ENCODE measurements at places on chromosomes 4 and X. TPM values are rescaled to one million over a fixed set of nuclear protein-coding genes. Genes with fewer than 3 reads are reported as not detected.
A peak's percentile ranks its signal among the peaks of the same experiment; 100 is the strongest.

- no peak for DNase-seq
Observed at GRCh38 chr4:84317513-84317912, 181.6 kb downstream of the NKX6-1 start.

RHOXF2B gene
- total RNA-seq: not detected

DNA sequence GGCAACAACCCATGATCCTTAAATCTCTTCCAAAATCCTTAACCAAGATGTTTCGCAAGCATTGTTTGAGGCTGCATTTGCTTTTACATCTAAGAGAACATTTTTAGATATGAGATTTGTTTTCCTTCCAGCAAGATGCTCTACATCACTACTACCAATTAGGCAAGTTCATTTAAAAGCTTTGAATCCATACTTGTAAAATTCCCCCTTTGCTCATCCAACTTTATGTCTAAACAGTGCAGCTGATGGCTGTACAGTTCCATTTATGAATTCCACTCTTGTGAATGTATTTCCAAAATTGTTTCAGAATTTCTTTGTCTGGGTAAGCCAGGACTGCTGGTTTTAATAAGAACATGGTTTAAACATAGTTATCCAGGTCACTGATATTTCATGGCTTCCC lies 31.5 kb downstream of the RAI2 start:
- no peak for DNase-seq

DNA sequence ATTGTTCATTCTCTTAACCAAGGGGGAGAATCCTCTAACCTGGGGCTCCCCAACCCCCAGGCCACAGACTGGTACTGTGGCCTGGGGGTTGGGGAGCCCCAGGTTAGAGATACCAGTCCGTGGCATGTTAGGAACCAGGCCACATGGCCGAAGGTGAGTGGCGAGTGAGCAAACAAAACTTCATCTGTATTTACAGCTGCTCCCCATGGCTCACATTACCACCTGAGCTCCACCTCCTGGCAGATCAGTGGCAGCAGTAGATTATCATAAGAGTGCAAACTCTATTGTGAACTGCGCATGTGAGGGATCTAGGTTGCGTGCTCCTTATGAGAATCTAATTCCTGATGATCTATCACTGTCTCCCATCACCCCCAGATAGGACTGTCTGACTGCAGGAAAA lies 957.2 kb upstream of the PRKX start:
- no peak for DNase-seq

VSIG4 gene
- total RNA-seq: 72.8 TPM

GRCh38 chrX:10554612-10555270 lies 65.6 kb downstream of the MID1 start:
- no peak for DNase-seq

DNA sequence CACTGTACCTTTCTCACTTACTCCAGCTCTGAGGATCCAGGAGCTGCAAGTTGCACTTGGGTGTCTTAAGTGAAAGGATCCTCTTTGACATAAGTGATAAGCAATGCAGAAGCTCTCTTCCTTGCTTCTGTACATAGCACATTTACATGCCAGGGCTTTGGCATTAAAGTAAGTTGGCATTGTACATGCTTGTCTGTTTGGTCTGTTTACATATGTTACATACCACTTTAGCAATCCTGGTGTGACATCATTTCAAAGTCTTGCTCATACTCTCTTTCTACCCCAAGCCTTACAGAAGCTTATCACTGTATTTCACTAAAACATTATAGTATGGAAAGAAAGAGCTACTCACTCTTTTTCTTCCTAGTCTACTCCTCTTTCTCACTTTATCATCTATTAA lies 2548.3 kb downstream of the ARAP2 start:
- no peak for DNase-seq

TLR6 gene
- total RNA-seq: 6.0 TPM

GRCh38 chrX:100710816-100711215 lies 21.1 kb downstream of the SYTL4 start:
- no peak for DNase-seq

DNA sequence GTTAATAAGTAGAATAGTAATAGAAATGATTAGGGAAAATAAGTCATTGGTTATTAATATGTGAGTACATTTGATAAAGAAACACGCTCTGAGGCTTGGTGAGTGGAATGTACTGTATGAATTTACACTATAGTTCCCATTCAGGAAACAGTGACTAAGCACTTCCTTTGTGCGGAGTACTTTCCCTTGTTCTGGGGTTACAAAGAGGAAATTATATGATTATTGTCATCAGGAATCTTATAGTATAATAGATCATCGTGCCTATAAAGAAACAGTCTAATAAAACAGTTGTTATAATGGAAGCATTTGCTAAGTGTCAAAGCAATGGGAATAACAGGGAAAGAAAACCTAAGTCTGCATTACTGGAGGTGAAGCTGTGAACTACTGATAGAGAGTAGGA lies 138.0 kb downstream of the RPA4 start:
- DNase-seq: no peak

MCTS1 gene
- 24.2 TPM for total RNA-seq

DNA sequence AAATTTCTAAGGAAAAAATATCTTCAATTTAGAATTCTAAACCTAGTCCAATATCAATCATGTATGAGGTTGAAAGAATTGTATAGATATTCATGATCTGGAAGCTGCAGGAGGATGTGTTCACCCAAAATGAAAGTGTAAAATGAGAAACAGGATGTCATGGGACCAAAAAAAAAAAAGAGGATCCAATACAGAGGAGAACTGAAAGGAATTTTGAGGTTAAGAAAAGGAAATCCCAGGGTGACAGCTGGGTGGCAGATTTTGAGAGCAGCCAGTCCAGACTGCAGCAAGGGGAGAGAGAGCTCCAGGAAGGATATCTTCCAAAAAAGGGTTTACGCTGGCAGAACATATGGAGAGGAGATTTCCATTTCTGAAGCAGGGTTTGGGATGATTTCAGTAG lies 38.9 kb downstream of the TLR10 start:
- no peak for DNase-seq

DNA sequence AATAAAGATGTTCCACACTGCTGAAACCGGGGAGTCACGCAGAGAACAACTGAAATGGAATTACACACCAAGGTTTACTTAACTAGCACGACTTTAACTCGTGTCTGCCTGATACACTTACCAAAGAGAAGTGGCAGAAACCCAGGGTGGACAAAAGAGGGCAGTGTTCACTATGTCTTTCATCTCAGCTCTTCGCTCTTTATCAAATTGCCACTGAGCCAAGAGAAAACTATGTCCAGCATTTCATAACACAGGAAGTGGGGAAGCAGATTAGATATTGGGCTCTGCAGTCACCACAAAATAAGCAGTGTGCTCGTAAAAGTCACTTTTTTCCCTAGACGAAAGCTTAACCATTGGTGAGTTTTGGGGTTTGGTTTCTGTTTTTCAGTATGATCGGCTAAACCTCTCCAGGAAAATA lies 155.7 kb downstream of the CHIC2 start:
- no peak for DNase-seq

DNA sequence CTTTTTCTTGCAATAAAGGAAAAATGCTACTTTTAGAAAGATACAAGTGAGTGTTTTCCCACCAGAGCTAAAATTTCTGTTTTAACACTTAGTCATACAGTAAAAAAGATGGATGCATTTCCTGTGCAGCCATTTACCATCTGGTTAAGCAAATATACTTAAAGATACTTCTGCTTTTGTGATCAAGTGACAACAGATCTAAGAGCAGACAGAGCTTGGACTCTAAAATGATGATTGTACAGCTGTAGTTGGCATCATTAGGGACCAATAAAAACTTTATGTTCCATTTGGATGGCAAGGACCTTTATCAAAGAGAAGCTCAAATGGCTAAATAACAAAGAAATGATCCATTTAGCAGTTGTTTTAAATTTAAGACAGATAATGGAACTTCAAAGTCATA lies 270.8 kb downstream of the FSTL5 start:
- DNase-seq: no peak

DNA sequence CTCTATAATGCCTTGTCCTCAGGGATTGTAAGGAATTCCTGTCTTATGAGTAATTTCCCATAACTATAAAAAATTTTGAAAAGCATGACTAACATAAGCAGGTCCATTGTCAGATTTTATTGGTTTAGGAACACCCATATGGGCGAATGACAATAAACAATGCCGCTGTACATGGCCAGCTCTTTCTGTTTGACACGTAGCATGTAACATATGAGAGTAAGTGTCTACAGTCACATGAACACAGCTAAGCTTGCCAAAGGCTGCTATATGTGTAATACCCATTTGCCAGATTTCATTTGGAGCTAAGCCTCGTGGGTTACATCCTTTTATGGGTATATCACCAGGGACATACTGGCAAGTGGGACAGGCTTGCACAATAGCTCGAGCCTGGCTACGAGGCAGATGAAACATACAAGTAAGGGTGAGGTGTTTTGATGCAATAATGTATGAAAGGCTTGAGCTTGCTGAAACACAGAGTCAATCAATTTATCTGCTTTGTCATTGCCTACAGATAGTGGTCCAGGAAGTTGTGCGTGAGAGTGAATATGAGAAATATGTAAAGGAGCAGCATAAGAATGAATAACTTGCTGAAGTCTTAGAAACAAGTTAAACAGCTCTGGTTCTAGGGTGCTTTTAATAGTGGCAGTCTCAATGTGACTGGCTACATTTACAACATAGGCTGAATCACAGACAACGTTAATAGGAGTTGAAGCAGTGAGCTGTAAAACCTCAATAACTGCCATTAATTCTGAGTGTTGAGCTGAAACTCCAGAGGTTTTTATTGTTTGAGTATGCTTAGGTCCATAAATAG lies 67.4 kb upstream of the UGT2B10 start:
- no peak for DNase-seq

DNA sequence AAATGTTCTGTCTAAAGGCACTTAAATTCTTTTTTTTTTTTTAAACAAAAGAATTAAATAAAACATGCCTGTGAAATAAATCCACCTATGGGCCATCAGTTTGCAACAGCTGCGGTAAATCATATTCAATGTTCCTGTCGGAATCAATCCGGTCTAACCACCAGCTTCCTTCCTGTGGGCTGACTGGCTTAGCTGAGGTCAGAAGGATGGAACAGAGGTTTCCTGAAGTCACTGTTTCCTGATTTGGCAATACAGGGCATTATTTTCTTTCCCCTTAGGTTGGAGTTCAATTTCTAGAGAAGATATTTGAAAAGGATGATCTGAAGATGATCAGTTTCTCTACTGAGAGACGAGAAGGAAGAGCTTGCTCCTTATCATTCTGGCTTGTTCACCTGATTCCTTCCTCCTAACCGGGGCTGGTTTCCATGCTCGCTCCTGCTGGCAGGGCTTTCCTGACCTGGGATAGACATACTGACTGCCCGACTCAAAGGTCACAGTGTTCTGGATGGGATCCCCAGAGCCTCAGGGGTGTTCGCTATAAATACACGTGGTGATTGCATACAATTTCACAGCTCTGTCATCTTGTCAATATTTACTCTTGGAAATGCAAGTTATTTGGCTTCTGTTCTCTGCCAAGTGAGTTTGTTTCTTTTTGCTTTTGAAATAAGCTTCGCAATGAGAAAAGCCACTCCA lies 21.7 kb downstream of the PDLIM3 start:
- no peak for DNase-seq

GRCh38 chrX:22396408-22396807 lies 123.7 kb downstream of the CBLL2 start:
- no peak for DNase-seq

DNA sequence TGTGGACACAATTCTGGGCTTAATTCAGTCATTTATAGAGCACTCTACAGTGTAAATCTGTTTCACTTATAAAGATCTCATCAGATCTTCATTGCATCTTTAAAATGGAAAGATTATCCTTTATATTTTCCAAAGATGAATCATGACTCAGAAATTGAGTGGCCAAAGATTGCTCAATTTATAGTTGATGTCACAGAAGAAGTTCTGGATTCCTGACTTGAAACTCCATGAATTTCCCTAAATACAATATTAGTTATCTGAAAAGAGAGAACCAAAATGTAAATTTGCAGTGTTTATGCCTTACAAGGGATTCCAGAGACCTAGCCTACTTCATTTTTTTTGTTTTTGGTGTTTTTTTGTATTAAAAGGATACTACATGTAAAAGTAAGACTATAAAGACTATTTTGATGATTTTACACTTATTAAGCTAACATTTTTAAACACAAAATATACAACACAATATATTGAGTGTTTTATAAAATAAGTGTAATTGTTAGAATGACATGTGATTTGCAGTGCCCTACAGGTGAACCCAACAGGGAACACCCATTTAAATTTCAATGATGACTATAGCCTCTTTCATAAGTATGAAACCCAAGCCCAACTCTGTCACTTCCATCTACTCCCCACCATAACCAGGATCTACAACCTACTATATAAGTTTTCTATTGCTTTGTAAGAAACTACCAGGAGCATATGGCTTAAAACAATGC lies 183.5 kb downstream of the PCDH7 start:
- no peak for DNase-seq

DNA sequence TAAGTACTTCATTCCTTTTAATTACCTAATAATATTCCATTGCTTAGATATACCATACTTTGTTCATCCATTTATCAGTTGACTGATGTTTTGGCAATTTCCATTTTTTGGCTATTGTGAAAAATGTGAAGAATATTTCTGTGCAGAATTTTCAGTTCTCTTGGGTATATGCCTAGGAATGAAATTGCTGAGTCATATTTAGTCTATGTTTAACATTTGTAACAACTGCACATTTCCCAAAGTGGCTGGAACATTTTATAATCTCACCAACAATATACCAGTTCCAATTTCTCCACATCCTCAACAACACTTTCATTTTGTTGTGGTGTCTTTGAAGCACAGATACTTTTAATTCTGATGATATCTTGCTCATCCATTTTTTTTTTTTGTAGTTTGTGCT lies 215.5 kb downstream of the PDGFC start:
- DNase-seq: no peak

DNA sequence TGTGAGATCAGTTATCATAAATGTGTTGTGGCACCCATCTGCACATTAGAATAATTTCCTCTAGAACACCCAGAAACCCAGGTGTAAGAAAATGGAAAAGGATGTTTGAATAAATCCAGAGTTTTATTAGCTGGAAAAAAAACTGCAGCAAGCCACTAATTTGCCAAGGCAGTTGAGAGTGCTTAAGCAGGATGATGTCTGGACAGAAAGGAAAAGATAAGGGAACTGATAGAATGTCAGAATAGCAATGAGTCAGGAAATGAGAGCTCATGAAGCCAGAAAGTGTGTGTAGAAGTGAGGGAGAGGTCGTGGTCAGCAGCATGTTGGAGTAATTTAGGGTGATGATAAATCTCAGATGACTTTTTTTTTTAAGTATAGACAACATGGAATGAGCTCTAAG lies 15.2 kb upstream of the NEUROG2 start:
- DNase-seq: no peak

- DNase-seq: peak; percentile 71
Observed at GRCh38 chr4:34939073-34939472, 1305.2 kb downstream of the ARAP2 start.

CITED1 gene
- not detected for total RNA-seq

Data from posterior vena cava (tissue), 2 donors.